ENCODE measurements at places on chromosomes 3 and 15. TPM values are rescaled to one million over a fixed set of nuclear protein-coding genes. Genes with fewer than 3 reads are reported as not detected.

- DNase-seq: no peak
Observed at GRCh38 chr3:172625404-172625803, 85.5 kb downstream of the NCEH1 start.

DNA sequence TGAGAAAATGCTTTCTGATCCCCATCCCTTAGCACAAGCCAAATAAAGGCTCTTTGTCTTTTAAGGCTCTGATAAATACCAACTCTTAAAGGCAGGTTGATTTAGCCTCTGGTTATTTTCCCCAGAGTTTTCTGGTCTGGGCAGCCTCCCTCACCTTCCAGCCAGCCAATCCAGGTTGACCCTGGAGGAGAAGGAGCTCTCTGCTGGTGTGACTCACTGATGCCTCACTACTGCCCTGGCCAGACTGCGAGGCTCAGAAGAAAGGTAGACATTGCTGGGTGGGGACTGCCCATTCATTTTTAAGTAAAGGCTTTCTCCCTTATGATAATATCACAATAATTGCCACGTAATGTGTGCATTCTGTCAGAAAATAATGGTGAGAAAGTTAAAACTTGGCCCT, 37.1 kb downstream of the SLCO3A1 start:
- peak; percentile 15 for DNase-seq

The ACVR2B gene
- total RNA-seq: 7.6 TPM

The NMD3 gene
- total RNA-seq: 52.2 TPM

The ITIH1 gene
- not detected for total RNA-seq

- no peak for DNase-seq
Observed at GRCh38 chr3:4841776-4842440, 137.3 kb upstream of the BHLHE40 start.

DNA sequence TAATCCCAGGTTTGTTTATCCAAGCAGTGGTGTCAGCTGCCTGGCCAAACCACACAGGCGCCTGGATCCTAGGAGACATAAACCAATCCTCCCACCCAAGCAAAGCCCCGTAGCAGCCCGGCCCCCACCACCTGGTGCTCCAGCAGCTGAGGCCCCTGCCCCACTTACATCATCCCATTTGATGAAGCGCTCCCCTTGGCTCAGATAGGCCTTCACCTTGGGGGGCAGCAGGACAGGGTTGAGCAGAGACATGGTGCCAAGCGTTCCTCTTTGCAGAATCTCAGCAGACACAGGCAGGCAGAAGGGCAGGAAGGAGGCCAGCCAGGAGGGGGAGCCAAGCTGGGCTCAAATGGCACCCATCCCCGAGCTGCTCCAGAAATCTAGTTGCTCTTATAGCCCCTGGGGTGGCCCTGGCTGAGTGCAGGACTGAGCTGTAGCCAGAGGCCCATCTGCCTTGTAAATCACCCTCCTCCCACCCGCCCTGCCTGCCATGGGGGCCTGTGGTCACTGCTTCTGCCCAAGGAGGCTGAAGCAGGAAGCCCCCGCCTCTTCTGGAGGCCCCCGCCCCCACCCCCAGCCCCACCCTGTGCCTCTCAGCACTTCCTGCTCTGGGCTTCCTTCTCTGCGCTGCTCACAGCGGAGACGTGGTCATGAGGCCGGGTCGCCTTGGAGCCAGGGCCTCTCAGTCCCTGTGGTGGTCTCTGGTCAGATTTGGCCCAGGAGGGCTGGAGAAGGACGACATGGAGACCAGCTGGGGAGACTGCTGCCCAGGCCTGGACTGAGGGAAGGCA, at the start of gene PLCB2:
Gene PLCB2 (minus strand): TSS at position 515 of the 791 bp plus-strand sequence. CDS start 263 bp downstream, at position 252.
- DNase-seq: peak; percentile 35

- no peak for DNase-seq
Observed at GRCh38 chr3:77618686-77619085, 578.8 kb downstream of the ROBO2 start.

- DNase-seq: peak; percentile 94
Observed at GRCh38 chr3:84108442-84108971, 850.3 kb upstream of the CADM2 start.

The DPPA2 gene
- not detected for total RNA-seq

GRCh38 chr15:82968066-82968465, 15.5 kb upstream of the HOMER2 start:
- no peak for DNase-seq

The NEK11 gene
- 1.8 TPM for total RNA-seq

DNA sequence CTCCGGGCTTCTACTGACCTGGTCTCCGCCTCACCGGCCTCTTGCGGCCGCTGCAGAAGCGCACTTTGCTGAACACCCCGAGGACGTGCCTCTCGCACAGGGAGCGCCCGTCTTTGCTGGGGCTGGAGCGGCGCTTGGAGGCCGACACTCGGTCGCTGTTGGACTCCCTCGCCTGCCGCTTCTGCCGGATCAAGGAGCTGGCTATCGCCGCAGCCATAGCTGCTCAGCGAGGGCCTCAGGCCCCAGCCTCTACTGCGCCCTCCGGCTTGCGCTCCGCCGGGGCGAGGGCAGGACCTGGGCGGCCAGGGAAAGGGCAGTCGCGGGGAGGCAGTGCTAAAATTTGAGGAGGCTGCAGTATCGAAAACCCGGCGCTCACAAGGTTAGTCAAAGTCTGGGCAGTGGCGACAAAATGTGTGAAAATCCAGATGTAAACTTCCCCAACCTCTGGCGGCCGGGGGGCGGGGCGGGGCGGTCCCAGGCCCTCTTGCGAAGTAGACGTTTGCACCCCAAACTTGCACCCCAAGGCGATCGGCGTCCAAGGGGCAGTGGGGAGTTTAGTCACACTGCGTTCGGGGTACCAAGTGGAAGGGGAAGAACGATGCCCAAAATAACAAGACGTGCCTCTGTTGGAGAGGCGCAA, 319.2 kb downstream of the FGF12 start:
- no peak for DNase-seq

- no peak for DNase-seq
Observed at GRCh38 chr15:57649138-57649537, 57.4 kb upstream of the POLR2M start.

- DNase-seq: no peak
Observed at GRCh38 chr15:51359981-51360380, 18.5 kb downstream of the GLDN start.

DNA sequence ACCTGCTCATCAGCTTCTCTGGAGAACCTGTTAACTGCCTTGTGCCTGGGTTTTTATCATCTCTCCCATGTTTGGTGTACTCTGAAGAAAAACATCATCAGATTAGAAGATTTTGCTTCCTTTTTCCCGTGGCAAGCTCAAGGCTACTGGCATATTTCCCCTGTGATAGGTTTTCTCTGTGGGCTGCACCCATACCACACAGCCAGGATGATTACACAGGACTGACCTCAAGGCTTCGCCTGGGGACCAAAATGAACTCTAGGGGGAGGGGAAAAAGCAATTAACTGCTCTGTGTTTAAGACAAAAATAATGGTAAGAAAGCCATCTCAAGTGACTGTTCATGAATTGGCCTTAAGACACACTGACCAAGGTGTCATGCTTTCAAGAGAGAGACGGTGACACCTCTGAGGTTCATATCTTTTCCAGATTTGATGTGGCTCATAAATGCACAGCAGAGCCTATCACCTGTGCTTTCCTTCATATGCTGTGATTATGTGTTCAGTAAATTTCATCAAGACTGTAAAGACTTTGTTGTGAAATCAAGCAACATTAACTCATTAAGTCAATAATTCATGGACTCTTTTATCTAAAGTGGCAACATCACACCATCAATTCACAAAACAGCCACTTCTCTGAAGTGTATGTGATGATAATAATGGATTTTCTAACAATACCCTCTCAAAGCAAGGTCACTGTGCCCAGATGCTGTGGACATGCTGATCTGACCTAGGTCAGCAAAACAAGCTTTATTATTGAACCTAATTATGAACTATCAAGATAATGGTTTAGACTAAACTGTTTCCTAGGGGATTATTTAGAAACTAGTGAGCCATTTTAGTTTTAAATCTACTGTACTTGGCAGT, 427.9 kb downstream of the WDR72 start:
- no peak for DNase-seq

The CHAC1 gene
- 91.0 TPM for total RNA-seq

- no peak for DNase-seq
Observed at GRCh38 chr3:129295286-129295685, 16.6 kb downstream of the HMCES start.

- DNase-seq: no peak
Observed at GRCh38 chr15:78906316-78906620, 33.6 kb downstream of the MORF4L1 start.

DNA sequence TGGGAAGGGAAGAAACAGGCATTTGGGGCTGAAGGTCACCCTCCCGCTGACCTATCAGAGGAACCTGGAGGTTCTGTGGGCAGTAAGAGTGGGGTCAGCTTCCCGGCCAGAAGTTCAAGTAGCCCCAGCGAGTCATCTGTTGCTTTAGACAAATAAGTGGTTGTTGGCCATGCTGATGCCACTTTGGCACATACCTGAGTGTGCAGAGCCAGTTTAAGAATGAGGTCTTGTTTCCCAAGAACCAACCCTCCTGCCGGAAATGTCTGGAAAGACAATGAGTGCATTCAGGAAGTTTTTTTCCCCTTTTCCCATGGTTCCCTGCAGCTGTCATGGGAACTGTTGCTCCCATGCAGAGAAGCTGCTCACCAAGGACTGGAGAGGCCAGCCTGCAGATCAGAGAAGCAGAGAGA, 166.7 kb downstream of the ZNF621 start:
- DNase-seq: peak; percentile 97

- no peak for DNase-seq
Observed at GRCh38 chr3:2262204-2262603, 163.5 kb downstream of the CNTN4 start.

The FBXO40 gene
- 0.08 TPM for total RNA-seq

DNA sequence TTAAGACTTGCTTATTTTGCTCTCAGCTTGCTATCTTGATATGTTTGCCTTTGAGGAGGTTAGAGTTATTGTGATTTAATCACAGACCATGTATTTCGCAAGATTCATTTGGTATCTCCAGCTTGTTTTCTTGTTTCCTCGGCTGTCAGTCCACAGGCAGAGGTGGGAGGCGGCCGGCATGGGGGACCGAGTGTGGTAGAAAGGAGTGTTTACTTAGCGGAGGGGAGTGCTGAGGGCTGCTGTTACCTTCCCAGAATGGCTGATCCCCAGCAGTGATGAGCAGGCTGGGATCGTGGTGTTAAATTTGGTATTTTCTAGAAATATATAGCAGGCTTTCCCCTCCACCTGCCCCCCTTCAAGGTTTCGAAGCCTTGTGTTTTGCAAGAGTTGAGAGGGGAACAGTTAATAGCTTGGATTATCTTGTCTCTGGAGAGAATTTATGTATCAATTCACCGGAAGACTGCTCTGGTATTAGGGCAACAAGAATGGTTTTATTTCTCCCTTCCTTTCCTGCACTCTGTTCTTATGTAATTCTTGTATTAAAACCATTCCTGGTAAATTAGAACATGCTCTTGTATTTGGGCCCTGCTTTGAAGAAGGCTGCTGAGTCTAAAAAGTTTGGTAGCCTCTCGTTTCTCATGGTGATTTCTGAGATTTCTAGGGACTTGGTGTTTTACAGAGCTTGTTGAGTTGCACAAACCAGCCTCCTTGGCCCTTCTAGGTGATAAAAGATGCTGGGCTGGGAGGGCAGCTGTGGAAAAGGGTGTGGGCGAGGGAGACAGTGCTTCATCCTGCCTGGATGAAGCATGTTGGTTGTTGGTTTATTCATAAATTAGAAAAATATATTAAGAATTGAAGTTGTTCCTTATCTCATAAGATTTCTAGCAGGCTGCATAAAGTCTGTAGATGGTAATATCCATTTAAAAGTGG, 151.4 kb downstream of the IGF1R start:
- DNase-seq: peak; percentile 37

- DNase-seq: no peak
Observed at GRCh38 chr3:88640581-88640980, 466.8 kb upstream of the EPHA3 start.

GRCh38 chr3:155766206-155766605, 21.3 kb upstream of the PLCH1 start:
- DNase-seq: no peak

DNA sequence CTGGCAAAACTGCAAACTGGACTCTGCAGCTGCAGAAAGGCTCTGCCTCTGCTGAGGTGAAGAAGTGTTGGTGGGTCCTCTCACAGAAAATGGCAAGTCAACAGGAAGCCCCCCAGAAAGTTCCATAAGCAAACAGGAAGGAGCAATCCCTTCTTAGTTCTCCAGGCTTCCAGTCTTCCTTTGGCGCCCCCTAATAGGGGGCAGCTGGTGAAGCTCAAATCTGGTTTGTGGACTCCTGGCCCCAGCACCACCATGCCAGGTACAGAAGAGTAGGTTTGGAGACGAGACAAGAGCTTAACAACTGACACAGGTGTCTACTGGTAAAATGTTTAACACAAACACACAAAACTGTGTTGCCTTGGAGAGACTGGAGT, 35.5 kb downstream of the LEO1 start:
- no peak for DNase-seq

DNA sequence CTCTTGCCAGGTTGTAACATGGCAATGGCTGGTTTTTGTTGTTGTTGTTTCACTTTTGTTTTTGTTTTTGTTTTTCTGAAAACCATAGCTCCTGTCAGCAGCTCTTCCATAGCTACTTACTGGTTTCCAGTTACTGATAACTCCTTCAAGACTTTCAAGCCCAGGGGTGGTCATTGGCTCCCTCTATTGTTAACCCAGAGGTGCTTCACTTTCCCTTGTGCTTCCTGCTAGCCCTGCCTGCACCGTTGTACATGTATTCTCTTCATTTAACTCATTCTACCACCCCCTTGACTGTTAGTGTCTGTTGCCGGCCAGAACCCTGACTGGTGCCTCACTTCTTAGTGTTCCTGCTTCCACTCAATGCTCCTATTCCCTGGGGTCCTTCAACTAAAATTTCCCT, 4.2 kb upstream of the TRAT1 start:
- DNase-seq: peak; percentile 81

DNA sequence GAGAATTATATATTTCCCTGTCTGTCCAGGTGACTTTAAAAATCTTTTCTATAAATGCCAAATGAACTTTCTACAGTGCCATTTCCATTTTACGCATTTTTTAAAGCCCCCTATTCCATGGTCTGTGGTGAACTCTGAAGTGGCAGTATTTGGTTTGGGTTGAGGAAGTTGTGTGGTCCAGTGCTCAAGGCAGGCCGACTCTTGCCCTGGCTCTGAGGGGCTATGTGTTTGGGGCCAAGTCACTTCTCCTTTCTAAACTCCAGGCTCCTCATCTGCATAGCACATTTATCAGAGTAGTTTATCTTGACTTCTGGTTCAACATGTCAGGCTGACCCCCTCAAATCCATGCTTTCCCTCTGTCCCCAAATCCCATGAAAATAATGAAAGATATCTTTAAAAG, 14.1 kb downstream of the TTC21A start:
- no peak for DNase-seq

GRCh38 chr3:17384567-17385296, 357.7 kb downstream of the TBC1D5 start:
- DNase-seq: no peak

DNA sequence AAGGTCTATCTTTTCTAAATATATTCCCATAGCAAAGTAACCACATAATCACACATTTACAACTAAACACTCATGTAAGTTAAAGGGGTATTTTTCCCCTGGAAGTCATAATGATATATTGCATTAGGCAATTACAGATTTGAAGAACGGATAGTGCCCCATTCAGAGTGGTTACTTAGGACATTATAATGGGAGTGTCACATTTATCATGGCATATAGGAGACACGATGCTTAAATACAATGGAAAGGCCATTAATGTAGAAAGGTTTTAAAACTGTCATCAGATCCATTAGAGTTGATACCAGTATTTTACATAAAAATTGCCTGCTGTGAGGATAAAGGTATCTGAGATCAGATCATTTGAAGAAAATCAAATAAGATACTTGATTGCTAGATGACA, 582.0 kb upstream of the SEMA6D start:
- no peak for DNase-seq

The CFAP20DC gene
- 5.7 TPM for total RNA-seq

The SLC28A1 gene
- total RNA-seq: not detected

The ZIC4 gene
- total RNA-seq: 0.13 TPM

The IL17RE gene
- total RNA-seq: 0.29 TPM
